ENCODE measurements at places on chromosomes 5 and 9.

DNA sequence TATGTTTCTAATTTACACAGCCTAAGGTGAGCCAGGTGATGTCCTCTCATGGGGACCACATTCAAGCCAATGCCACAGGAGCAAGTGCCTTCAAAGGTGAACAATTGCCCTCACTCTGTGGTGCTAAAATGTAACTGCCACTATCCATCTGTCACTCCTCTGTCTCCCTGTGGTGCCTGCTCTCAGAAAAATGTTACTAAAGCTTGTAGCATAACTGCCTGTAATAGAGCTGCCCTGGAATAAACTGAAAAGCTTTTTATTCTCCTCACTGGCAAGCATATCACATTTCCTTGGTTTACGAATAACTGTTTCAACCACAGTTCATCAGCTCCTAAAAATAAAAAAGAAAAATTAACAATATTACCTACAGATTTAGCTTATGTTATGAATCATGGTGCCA, 142.4 kb downstream of the ST8SIA4 start:
- DNase-seq, result no peak

GRCh38 chr9:83986195-83986594, 5.6 kb downstream of the RMI1 start:
- no peak for DNase-seq

DNA sequence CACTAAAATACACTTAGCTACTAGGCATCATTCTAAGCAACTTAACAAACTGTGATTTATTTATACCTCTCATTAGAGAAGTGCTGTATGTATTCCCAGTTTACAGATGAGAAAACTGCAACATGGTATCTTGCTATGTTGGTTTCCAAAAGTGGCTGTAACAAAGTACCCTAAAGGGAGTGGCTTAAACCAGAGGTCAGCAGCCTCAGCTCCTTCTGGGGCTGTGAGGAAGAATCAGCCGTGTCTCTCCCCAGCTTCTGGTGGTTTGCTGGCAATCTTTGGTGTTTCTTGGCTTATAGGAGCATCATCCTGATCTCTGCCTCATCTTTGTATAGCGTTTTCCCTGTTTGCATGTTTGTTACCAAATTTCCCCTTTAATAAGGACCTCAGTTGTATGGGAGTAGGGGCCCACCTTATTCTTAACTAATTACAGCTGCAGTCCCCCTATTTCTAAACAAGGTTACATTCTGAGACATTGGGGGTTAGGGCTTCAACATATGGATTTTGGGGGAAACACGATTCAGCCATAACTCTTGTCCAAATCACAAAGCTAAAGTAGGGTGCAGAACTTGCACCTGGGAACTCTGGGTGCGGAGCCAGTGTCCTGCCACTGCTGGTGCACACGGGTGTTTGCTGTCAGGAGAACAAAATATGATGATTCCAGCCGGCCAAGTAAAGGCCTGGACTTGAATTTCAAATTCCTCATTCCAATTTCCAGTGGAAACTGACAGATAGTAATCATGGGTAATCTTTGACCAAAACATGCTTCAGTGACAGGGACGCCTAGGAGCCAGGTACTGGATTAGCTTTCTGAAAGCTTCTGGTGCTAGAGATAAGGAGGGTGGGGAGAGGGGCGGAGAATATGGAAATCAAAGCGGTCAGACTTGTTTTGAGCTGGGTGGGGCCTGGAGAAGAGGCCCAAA, 43.3 kb downstream of the RAI14 start:
- DNase-seq, result no peak

DNA sequence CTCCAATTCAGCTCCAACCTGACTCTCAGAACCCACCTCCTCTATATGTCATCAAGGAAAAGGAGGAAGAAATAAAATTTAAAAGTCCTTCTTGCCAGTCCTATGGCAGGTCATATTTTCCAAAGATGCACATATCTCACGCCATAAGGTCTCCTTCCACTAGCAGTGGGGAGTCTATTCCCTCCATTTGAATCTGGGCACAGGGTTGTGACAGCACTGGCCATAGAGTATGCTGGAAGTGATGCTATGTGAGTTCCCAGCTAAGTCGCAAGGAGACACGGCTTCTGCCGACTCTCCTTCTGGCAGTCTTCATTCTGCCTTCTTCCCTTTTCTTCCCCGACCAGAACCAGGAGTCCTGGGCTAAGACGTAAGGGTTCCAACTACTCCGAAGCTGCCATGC, 883.9 kb upstream of the DMAC1 start:
- no peak for DNase-seq

DNA sequence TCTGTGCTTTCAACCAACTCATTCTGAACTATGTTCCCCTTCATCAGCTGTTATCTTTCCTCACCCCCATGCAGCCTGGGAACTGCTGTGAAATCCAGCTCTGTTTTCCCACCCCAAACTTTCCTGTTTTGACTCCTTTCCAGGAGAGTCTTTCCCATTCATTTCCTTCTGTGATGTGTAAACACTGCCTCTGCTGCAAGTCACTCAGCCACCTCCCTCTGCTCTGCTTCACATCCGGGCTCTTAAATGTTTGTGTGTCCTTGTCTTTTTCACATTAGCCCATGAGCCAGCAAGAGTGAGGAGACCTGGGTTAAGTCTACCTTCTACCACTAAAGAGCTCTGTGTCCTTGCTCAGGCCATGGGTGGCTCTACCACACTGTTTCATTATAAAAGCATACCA, 137.5 kb downstream of the ICE1 start:
- DNase-seq, result no peak

GRCh38 chr9:13970018-13970417, 343.9 kb downstream of the NFIB start:
- no peak for DNase-seq

DNA sequence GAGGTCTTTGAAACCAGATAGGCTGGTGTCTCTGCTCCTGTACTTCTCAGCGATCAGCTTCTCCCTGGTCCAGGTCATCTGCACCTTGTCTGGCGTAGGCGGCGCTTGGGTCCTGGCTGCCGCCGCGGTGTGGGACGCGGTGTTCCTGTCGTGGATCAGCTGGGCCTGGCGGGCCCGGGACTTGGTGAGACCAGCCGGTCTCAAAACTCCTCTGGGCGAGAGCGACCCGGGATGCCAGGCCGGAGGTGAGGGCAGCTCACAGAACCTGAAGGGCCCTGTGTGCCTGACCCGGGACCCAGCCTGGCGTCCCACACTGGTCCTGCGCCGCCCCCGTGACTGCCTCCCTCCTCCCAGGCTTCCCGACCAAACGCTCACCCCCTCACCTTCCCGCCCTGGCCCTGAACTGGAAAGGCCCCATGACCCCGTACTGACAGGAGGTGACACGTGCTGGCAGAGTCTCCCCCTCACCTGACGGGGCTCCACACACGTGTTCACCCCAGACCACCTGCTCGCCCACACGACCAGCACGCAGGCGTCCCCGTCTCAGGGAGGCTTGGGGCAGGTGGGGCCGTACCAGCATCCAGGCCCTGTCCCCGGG, 49.0 kb downstream of the NKD2 start:
- no peak for DNase-seq

DNA sequence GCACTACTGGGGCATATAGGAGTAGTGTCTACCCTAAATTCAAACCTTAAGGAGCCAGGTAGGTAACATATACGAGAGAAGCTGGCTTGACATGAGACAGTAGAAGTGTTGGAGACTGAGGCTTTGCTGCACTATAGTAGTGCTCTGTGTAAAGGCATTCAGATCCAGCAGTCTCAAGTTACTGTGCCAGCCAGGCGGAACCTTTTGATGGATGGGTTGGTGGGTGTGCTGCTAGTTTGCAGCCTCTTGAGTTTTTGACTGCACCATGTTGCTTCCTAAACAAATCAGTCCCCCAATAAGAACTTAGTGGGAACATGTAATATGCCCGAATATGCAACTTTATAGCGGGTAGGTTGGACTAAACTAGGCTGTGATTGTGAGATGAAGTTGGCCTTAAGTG, 1.5 kb downstream of the CLTA start:
- no peak for DNase-seq

DNA sequence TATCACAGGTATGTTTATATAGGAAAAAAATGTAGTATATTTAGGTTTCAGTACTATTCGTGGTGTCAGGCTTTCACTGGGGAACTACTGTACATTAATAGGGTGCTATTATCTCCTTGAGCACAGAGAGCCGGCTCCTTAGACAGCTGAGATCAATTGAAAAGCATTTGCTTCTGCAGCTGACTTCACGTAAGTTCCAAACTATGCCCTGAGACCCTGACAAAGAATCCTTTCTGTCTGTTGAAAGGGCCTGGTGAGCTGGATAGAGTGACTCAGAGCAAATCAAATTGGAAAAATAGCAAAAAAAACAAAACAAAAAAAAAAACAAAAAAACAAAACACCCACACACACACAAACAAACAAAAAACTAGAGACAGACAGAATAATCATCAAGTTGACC, 652.0 kb downstream of the MTRR start:
- no peak for DNase-seq

DNA sequence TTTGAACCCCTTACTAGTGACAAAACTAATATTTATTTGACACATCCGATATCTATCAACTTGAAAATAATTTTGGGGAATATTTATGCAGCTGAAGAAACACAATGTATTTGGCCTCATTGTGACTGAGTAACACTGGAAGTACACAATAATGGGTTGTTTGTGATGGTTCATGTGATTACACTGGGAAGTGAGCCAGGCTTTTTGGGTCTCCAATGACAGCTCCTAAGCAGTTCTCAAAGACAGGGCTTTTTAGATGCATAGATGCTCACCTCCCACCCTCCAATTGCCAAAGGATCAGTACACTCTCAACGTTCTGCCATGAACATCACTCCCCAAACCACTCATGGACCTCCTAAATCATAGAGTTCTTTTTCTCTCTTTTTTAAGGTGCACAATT, 170.0 kb downstream of the SLC24A2 start:
- no peak for DNase-seq

DNA sequence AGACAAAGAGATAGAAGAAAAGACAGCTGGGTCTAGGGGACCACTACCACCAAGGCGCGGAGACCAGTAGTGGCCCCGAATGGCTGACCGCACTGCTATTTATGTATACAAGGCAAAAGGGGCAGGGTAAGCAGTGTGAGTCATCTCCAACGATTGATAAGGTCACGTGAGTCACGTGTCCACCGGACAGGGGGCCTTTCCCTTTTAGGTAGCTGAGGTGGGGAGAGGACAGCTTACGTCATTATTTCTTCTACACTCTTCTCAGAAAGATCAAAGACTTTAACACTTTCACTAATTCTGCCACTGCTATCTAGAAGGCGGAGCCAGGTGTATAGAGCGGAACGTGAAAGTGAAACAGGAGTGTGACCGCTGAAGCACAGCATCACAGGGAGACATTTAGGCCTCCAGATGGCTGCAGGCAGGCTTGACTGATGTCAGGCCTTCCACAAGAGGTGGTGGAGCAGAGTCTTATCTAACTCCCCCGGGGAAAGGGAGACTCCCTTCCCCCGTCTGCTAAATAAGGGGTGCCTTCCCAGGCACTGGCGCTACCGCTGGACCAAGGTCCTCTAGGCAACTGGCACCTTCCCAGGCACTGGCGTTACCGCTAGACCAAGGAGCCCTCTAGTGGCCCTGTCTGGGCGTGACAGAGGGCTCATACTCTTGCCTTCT, 6.1 kb upstream of the PRR16 start:
- no peak for DNase-seq

DNA sequence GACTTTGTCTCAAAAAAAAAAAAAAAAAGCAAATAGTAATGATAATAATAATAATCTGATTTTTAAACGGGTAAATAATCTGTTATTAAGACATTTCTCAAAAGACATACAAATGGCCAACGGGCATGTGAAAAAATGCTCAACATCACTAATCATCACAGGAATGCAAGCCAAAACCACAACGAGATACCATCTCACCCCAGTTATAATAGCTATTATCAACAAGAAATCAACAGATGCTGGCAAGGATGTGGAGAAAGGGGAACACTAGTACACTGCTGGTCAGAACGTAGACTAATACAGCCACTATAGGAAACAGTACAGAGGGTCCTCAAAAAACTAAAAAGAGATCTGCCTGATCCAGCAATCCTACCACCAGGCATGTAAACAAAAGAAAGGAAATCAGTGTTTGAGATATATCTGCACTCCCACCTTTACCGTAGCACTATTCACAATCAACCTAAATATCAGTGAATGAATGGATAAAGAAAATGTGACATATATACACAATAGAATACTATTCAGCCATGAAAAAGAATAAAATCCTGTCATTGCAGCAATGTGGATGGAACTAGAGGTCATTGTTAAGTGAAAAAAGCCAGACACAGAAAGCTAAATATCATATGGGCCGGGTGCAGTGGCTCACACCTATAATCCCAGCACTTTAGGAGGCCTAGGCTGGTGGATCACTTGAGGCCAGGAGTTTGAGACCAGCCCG, 24.9 kb downstream of the VAV2 start:
- DNase-seq, result no peak

DNA sequence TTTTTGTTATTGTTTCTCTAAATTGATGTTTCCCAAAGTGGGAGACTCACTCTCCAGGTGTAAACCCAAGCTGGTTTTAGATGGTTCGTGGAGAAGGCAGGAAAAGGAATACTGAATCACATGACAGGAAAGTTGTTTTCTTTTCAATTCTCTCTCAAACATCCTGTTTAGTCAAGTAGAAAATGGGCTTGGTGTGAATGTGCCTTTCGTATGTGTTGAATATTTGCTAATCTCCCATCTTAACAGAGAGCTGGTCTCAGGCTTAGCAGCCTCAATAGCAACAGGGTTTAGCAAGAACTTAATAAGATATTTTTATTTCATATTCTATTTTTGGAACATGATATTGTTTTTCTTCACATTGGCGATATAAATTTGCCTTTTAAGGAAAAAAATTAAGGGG, 119.7 kb downstream of the INSYN2B start:
- DNase-seq, result no peak

DNA sequence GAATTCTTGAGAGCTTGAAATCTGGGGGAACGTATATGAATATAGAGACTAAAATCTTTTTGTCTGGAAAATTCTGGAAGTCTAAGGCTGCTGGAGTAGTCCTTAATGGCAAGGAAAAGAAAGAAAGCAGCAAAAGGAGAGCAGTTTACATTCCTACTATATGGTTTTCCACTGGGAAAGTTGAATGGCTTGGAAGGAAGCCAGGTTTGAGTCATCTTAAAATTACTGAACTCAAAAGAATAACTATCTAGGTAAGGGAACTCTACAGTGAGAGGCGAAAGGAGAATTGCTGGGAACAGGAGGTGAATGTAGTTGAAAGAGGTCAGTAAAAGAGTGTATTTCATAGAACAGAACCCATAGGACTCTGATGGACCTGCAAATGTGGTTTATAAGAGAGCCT, 258.1 kb upstream of the EDIL3 start:
- DNase-seq, result no peak

DNA sequence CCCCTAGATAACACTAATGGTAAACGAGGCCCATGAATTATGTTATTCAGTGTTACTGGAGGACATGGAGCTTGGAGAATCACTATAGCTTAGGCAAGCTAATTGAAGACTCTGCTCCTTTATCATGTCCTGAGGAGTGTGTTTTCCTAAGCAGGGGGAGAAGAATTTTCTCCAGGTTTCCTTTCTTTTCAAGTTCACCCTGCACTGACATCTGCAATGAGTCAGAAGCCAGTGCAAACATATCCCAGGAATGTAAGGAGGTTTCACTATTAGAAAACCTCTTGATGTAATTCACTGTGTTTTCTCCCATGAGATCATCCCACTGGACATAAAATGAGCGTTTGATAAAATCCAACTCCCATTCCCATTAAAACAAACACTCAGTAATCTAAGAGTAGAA, 75.6 kb downstream of the DMRT2 start:
- DNase-seq, result no peak

- no peak for DNase-seq
Observed at GRCh38 chr5:29214839-29215238, 1978.6 kb upstream of the CDH6 start.

Measured in stimulated activated CD8-positive, alpha-beta memory T cell treated with anti-CD3 and anti-CD28 coated beads, Interleukin-4, amount 100 ng/mL, for 4 hours (primary cell).